Stimulated activated CD4-positive, alpha-beta T cell treated with anti-CD3 and anti-CD28 coated beads, Interleukin-15, amount 100 ng/mL, for 1 hour (primary cell): ENCODE measurements at places on chromosomes 11 and 22.
A peak's percentile ranks its signal among the peaks of the same experiment; 100 is the strongest.

DNA sequence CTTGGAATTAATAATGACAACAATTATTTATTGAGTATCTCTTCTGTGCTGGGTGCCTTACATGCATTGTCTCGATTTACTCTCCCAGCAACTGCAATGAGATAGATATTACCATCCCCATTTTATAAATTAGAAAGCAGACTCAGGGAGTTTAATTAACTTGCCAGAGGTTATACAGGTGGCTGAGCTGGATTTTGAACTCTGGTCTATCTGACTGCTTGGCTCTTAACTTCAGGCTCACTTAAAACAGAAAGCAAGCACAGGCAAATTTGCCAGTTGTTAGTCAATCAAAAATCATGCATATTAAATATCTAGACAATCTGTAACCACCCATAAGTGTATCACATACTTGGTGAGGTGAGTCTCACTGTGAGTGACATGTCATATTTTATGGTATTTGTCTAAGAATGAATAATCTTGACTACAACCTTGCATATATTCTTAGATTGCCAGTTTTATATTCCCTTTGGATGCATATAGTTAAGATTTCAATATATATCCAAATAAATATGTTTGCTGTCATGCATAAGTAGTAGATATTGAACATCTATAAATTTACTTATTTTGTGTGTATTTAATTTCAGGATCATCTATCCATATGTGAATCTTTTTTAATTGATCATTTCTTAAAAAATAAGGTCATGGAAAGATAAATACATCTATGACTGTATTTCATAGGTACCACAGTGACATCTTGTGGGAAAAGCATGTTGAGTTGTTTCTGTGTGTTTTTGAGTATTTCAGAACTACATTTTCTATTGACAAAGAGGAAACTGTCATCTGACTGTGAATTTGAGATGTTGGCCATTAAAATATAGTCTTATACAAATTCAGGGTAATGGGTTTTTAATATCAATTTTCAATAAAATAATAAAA is 112.0 kb upstream of the ARHGAP42 start:
- no peak for DNase-seq

GRCh38 chr11:95359756-95360155 is 128.8 kb upstream of the SESN3 start:
- DNase-seq = no peak

- DNase-seq = no peak
These were observed 61.2 kb upstream of the RCN1 start for GRCh38 chr11:32029721-32030120.

GRCh38 chr22:28989035-28989464 is 72.6 kb downstream of the C22orf31 start:
- no peak for DNase-seq

DNA sequence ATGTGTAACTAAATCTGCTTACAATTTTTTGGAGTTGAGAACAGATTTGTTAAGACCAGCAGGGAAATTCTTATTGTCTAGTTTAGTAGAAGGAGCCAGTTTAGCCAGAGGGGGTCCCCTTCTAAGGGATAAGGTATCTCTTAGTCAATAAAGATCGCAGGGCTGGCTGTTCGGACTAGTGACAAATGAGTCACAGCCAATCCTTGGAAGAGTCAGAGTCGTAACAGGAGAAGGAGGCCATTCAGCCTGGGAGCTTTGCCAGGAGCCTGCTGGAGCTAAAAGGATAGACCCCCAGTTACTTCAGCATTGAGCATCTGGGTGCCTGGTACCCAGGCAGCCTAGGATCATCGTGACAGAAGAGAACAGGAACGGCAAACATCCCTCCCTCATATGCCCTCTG is 191.6 kb upstream of the ARHGAP20 start:
- DNase-seq = no peak

- DNase-seq = no peak
These were observed 89.4 kb upstream of the IGLL5 start for GRCh38 chr22:22798232-22798616.

DNA sequence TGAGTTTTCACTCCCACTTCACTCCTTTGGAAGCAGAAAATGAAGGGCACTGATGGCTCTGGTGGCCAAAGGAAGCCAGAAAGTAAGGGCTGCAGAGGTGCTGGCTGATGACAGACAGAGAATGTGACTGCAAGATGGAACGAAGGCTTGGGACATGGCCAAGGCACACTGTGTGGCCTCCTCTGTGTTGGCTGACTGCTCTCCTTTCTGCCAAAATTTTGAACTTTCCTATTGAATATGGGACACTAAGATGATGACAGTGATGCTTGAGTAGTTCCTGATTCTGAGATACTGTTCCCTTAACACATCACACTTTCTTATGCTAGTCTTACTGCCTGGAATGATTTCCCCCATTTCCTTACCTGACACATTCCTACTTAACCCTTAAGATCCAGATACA is 156.4 kb downstream of the SWAP70 start:
- no peak for DNase-seq

GRCh38 chr11:75583718-75584658 is 21.9 kb downstream of the SERPINH1 start:
- DNase-seq = no peak

GRCh38 chr22:28801845-28802594 is 1.7 kb upstream of the XBP1 start:
- no peak for DNase-seq

GRCh38 chr11:68669301-68670090 is 14.8 kb upstream of the GAL start:
- DNase-seq = no peak

DNA sequence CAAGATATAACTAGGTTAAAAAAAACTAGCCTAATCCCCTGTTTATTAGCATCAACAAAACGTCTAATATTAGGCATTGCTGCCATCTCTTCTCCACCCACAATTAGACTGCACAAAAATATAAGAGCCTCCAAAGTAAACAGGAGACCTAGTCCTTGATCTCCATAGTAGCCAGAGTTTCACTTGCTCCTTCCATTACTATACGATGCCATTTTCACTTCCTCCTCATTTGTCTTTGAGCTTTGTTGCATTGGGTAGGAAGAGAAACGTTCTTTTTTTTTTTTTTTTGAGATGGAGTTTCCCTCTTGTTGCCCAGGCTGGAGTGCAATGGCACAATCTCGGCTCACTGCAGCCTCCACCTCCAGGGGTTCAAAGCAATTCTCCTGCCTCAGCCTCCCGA is 42.3 kb upstream of the RDX start:
- no peak for DNase-seq

GRCh38 chr11:47332303-47332711 is 20.2 kb downstream of the MYBPC3 start:
- no peak for DNase-seq

DNA sequence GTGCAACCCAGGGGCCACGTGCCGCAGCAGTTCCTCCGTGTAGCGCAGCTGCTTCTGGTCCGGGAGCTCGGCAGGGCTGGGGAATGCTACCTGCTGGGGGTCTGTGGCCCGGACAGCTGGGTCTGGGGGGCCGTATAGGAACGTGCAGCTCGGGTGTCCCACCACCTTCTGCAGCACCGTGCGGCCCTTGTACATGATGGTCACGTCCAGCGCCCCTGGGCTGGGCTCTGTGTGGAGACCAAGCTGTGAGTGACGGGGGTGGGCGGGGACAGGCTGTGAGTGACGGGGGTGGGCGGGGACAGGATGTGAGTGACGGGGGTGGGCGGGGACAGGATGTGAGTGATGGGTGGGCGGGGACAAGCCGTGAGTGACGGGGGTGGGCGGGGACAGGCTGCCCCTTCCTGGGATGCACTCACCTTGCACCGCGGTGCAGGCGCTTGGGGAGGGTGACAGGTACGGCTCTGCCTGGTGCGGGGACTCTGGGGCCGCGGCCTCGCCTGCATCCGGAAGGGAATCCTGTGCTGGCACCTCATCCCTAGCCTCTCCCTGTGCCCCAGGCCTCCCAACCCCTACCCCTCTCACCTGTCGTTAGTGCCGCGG is 2.3 kb downstream of the IRF7 start:
- DNase-seq = peak; percentile 70

DNA sequence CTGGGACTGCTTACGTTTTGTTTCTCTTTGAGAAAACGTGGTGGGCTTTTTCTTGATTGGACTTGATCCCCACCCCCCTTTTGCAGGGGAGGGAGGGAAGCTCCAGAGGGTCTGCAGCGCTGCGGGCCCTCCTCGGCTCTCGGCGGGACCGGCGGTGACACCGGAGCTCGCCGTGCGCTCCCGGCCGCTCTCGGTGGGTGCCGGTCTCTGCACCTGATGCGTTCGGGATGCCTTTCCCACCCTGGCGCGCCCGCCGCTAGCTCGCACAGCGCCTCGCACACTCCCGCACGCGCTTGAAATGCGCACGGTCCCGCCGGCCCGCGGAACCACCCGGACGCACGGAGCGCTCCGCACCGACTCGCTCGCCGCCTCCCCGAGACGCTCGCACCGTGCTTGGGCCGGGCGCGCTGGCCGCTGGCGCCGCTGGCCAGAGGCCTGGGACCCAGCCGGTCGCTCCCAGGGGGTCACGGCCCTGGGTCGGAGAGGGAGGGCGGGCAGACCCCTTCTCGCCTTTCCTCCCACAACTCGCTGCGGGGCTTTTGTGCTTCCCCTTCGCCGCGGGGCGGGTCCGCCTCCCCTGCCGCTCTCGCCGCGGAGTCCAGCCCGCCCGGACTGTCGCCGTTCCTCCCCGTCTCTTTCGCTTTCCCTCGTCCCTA is 1.0 kb downstream of the ZBTB16 start:
- no peak for DNase-seq

- DNase-seq = no peak
These were observed 429 bp downstream of the VEGFB start for GRCh38 chr11:64234647-64235379.

DNA sequence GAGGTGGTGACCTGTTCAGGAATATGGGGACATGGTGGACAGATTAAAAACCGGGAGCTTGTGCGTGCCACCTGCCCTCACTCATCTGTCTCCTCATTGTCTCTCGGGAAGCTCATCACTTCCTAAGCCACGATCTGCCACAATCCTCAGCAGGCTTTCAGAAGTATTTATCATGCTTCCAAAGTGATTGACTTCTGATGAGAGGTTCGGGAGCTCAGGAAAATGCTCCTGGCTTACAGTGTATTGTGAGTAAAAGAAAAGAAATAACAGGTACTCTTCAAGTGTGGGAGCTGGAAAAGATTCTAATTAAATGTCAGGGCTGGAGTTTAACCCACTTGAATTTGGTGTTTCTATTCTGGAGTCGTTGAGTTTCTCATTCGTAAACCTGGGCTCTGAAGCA is 91.9 kb upstream of the DRD2 start:
- no peak for DNase-seq

DNA sequence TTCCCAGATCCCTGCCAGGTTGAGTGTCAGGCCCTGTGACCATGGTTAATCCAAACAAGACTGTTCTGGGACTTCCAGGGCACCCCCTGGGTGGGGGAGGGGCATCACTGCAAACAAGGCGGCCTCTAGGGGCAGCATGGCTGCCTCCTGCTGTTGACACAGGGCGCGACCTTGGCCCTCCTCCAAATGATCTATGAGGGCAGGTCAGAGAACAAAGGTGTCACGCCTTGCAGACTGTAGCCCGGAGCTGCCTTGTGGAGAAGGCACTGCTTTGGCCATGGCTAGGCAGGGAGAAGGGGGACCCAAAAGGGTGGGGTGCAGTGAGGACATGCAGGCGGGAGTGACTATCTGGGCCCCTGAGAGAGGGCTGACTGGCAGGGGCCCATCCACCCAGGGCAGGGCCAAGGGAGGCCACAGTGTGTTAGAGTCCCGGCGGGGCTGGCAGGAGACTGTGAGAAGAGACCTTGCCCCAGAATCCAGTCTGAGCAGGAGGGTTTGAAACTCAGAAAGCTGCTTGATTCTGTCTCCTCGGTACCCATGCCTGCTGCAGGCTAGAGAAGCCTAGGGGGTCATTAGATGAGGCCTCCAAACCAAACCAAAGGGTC is 35.6 kb downstream of the KCNC1 start:
- DNase-seq = no peak

- DNase-seq = no peak
These were observed 18.8 kb downstream of the LUZP2 start for GRCh38 chr11:24515632-24516031.

GRCh38 chr22:45329530-45329936 is 19.8 kb downstream of the FAM118A start:
- DNase-seq = no peak

DNA sequence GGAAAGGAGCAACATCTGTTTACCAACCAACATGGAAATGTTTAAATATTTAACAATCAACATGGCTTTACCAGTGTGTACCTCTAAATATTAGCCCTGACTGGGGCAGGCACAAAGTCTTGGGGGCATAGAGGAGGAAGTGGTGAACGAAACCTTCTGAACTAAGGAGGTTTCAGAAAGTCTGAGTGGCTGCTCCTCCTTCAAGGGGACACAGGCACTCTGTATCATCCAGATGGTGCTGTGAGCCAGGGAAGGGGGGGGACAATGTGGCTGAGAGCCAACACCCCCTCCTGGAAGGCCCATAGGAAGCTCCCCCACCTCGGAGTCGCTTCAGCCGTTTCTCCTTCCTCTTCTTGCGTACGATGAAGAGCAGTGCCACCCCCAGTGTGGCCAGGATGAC is 107.7 kb downstream of the CEP164 start:
- no peak for DNase-seq

DNA sequence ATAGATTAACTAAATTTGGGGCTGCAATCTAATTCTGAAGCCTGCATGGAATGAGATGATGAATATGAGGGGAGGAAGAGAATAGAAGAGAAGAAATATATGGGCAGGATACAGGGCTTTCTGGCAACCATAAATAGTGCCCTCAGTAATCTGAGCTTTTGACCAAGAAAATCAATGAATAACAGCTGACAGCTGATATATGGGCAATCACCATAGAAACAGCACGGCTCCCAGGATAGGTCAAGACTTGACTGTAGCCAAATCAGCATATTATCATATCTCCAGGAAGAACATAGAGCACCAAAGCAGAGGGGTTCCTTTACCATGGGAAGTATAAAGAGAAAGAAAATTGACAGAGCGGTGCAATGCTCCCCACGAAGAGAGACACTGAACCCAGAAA is 643.8 kb upstream of the TENM4 start:
- DNase-seq = no peak

DNA sequence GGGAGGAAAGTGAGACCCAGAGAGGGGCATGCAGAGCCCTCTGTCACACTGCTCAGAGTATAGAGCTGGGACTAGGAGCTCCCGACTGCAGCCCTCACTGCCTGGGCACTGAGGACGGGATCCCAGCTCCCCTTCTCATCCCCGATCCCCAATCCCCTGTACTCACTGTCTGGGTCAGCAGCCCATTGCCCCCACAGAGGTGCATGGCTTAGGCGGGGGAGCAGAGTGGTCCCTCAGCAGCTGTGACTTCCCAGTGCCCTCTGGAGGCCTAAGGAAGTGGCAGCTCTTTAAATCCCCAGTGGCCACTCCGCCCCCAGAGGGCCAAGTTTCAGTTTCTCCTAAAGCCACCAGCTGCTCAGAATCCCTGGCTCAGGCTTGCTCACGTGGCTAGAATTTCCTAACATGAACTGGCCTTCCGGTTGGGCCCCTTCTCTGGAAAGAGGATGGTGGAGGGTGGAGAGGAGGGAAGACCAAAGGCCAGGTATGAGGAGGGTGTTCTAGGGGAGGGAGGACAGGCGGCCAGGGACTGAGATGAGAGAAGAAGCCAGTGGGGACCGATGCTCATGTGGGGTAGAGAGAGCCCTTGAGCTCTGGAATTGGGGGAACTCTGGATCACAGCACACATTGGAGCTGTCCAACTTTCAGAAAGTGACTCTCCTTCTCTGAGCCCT is at the start of gene BATF2:
Gene BATF2, minus strand, starts transcription at position 262 of the 671 bp plus-strand sequence. Its CDS starts 57 bp downstream, at position 205.
- no peak for DNase-seq

GRCh38 chr22:19758896-19759426 is 1.6 kb upstream of the TBX1 start:
- no peak for DNase-seq

- no peak for DNase-seq
These were observed 96.1 kb downstream of the FDX1 start for GRCh38 chr11:110525883-110526282.
